ENCODE measurements at places on chromosomes 5 and 9.

- DNase-seq = no peak
Observed at GRCh38 chr5:153039501-153039900, 451.0 kb upstream of the GRIA1 start.

GRCh38 chr9:137309368-137310188 lies 7.5 kb upstream of the NRARP start:
- no peak for DNase-seq

GRCh38 chr5:176995896-176996767 lies 10.4 kb downstream of the UIMC1 start:
- DNase-seq = peak; percentile 59

GRCh38 chr9:127698985-127699670 lies 7.7 kb upstream of the CFAP157 start:
- DNase-seq = peak; percentile 98

DNA sequence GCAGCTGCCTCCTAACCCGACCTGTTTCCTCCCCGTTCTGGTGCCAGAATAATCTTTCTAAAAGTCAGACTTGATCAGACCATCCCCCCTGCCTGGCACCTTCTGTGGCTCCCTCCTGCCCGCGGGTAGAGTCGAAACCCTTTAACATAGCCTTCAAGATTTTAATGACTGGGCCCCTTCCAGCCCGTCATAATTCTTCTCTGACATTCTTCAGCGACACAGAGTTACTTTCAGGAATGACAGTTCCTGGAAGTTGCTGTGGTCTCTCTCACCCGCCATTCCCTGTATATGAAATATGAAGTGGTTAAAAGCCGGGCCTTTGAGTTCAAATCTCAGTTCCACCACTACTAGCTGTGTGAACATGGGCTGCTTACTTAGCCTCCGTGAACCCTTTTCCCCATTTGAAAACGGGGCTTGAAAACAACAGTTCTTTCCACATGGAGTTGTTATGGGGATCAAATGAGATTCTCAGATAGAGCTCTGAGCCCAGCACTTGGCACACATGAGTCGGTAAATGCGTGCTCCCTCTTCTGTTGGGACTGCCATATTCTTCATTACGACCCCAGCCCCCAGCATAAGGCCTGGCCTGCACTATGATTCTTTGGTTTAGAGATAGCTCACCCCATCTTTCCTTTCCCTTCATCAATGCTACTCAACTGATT lies 737 bp downstream of the NANS start:
- no peak for DNase-seq

DNA sequence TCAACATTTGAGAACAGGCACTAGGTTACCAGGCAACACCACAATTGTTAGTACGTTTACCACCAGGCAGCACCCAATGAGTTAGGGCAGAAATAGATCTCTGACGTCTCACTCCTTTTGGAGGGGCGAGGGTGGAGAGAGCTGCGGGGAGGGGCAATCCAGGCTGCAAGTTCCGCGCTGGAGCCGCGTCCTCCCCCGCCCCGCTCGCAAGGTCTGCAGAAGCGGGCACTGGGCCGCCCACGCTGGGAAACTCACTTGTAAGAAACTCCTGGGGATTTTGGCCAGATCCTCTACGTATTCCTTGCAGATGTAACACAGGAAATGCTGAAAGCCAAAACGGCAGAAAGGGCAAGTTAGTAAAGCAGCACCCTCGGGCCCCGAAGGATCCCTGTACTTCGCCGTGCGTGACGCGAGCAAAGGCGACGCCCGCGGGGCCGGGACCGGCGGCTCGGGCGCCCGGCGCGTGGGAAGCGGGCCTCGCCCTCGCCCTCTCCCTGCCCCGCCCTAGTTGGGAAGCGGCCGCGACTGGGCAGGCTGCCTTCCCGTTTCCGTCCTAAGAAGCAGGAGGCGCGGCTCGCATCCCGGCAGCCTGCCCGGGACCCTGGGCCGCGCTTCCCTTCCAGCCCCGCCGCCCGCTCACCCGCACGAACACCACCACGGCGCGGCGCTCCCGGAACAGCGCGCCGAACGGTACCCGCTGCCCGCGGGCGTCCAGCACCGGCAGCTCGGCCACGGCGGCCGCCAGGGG lies 493 bp downstream of the PRXL2C start:
- peak; percentile 74 for DNase-seq

DNA sequence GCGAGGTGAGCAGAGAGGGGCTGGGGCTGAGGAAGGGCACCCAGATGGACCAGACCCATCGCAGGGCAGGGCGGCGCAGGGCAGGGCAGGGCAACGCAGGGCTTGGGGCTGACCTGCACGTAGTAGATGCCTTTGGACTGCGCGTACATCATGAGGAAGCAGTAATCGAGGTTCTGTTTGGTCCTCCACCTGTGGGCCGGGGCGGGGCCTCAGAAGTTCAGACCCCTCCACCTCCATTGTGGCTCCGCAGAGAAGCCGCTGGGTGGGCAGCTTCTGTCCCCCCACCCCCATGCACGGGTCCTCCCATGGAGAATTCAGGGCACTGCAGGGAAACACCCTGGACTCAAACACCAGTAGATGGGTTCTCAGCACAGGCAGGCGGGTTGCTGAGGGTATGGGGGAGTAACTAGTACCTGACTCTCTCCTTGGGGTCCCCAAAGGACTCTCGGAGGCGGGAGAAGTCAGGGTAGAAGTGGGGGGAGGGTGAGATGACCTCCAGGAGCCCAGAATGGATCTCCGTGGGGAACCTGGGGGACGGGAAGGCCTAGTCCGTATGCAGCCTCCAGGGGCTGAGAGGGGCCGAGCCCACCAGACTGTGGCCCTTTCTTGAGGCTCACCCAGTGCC lies 6.4 kb downstream of the LTC4S start:
- DNase-seq = no peak

GRCh38 chr5:108720391-108720790 lies 27.3 kb upstream of the FER start:
- DNase-seq = peak; percentile 53

- peak; percentile 38 for DNase-seq
Observed at GRCh38 chr9:129726322-129727160, 26.3 kb downstream of the PTGES start.

DNA sequence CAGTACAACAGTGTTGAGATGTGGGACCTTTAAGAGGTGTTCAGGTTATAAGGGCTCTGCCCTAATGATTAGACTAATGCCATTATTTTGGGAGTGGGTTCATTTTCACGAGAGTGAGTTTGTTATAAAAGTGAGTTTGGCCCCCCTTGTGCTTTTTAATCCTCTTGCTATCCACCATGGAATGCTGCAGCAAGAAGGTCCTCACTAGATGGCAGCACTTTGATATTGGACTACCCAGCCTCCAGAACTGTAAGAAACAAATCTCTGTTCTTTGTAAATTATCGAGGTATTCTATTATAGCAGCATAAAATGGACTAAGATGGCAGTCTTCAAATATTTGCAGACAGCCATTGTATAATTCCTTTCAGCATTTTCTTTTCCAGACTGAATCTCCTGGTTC lies 212.4 kb downstream of the LRRC70 start:
- no peak for DNase-seq

- DNase-seq = peak; percentile 57
Observed at GRCh38 chr5:127400539-127400938, 109.9 kb downstream of the MEGF10 start.

- DNase-seq = no peak
Observed at GRCh38 chr5:89374818-89375521, 492.0 kb upstream of the MEF2C start.

DNA sequence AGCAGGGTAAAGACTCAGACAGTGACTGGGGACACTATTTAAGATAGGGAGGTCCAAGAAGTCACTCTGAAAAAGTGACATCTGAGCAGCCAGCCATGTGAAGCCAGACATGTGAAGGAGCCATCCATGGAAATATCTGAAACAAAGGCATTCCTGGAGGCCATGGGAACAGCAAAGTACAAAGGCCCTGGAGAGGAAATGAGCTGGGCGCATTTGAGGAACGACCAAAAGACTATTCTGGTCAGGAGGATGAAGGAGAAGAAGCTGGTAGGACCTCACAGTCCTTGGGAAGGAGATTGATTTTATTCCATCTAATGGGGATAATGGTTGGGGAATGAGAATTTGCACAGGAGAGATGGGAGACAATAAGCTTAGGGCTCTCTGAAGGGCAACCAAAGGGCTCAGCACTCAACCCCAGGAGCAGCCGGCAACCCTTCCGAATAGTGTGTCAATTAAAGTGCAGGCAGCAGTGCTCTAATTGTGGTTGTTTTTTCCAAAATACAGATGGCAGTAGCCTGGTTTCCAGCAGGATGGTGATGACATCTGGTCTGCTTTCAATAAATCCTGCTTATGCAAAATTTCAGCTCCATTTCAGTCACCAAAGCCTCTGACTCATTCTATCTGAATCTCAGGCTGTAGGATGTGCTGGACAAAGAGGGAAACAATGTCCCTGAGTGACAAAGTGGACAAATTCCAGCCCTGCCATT lies 26.7 kb downstream of the FOXI1 start:
- DNase-seq = no peak

DNA sequence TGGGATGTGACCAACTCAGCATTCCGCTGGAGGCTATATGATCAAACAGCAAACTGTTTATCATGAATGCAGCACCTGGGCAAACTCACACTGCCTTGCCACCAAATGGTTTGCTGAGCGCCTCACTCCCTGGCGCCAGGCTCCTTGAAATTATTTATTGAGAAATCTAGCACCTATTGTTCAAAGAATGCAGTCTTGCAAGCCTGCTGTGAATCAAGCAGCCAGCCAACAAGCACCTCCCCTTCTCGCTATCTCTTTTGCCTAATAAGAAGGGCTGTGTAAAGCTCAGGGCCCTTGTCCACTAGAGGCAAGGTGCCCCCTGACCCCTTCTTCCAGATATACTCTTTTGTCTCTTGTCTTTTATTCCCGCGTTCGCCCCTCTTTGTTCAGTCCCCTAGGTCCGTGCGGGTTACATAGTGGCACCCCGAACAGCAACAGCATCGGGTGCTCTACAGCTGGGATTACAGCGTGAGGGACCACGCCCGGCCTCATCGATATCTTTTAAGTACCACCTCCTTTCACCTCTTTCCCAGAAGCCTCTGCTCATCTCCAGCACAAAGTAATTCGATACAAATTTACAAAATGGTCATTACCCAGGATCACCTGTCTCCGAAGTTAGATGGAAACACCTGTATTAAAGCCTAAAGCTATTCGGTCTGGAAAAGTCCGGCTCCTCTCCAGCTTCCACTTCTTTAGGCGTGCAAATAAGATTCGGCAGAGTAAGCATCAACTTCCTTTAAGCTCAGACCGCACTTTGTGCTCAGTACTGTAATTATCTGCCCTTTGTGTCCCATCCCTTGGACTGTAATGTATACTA lies 896 bp downstream of the RIGI start:
- peak; percentile 30 for DNase-seq

DNA sequence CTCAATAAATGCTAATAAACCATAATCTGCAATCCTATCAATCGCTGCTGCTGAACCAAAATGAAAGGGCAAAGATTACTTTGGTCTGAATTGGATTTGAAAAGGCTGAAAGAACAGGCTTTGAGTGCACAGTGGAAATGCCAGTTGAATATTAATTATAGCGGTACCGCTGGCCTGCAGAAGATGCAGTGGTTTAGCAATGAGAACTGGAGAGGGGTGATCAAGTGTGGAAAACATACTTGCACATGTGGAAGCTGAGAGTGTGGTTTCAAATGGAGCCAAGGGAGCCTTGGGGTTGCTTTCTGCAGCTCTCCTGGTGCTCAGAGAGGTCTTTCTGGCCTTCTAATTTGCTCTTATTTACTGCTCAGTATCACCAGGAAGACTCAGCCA lies 133.9 kb downstream of the PTTG1 start:
- no peak for DNase-seq

Measured in MV-4-11 (cell line).